ENCODE measurements at places on chromosomes 4 and X. TPM values are rescaled to one million over a fixed set of nuclear protein-coding genes. Genes with fewer than 3 reads are reported as not detected.
A peak's percentile ranks its signal among the peaks of the same experiment; 100 is the strongest.

DNA sequence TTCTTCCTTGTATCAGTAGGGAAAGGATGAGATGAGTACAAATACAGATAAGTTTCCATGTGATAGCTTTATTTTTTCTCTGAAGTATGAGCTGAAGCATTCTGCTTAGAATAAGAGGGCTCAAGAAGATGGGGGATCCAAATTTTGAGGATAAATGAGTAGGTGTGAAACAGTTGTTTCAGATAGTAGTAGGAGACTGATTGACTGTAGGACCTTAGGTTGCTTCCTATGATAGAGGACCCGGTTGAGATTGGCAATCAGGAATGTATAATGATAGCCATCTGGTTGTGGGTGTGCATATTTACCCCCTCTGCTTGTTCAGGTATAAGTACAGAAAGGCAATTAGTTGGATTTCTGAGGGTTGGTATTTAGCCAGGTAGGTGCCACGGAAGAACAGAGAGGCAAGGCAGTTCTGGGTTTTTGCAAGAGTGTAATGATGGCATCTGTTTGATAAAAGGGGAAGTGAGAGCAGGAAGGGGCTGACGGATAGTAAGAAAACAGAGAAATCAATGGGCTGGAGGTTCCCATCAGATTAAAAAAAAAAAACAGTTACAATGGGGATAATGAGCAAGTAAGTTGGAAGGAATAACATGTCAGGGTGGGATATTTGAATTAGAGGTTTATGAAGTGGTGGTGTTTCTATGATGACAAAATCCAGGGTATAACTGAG, 13.7 kb downstream of the OCRL start:
- DNase-seq: no peak

DNA sequence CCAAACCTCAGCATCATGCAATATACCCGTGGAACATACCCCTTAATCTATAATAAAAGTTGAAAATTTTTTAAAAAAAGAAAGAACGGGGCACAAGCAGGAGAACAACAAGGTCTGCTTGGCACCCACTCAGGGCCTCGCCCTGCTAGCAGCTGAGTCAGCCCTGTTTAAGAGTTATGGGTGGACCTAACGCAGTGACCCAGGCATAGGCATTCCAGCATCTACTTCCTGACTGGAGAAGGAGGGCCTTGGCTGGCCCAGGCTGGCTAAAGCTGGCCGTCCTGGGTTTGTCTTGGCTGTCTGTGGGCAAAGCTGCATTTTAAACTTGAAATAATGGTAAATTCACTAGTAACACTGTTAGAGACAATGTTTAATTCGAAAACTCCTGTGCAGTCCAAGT, 236.7 kb upstream of the PGRMC2 start:
- DNase-seq: no peak

GRCh38 chrX:149010853-149011224, 494.3 kb downstream of the IDS start:
- DNase-seq: no peak

GRCh38 chrX:134476284-134476683, 16.3 kb downstream of the HPRT1 start:
- no peak for DNase-seq

GRCh38 chr4:40173470-40173875, 23.4 kb upstream of the RHOH start:
- DNase-seq: no peak

DNA sequence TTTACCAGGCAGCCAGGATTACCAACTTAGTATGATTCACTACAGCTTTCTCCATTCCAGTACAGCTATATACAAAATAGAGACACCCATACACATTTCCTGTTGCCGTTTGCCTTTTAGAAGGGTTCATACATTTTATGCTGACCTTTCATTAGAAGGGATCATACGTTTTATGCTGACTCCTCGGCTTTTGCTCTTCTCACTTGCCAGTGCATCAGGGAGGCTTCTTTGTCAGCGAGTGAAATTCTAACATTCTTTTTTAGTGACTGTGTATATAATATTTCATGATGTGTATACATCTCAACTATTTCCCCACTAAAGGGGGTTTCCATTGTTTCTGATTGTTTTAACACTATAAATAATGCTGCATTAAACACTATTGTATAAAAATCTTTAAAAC, 552.6 kb downstream of the TRIML1 start:
- DNase-seq: no peak

DNA sequence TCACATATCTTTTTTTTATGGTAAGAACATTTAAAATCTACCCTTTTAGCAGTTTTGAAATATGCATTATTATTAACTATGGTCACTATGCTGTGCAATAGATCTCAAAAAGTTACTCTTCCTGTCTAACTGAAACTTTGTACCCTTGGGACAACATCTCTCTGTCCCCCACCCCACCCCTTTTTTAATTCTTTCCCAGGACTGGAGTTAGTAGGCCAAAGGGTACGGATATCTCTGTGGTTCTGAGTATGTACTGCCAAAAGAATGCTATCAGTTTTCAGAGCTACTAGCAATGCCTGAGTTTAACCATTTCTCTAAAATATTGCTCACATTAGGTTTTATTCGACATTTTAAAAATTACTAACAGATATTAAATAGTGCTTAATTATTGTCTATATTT, 4.7 kb upstream of the FAM241A start:
- DNase-seq: no peak

DNA sequence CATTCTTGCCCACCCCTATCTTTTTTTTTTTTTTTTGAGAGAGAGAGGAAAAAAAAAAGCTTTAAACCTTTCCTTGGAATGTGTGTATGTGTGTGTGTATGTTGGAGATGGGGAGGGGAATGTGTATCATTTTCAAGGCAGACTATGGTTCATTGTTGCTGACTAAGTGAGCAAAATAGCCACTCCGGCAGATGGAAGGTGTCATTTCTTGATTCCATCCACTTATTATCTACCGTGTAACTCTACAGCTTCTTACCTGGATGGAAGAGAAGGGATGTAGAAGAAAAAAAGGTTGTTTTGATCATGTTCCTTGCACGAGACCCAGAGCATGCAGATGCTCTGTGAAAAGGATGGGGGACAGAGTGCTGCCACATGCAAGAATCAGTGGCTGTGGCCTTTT, 5.9 kb upstream of the GK2 start:
- no peak for DNase-seq

DNA sequence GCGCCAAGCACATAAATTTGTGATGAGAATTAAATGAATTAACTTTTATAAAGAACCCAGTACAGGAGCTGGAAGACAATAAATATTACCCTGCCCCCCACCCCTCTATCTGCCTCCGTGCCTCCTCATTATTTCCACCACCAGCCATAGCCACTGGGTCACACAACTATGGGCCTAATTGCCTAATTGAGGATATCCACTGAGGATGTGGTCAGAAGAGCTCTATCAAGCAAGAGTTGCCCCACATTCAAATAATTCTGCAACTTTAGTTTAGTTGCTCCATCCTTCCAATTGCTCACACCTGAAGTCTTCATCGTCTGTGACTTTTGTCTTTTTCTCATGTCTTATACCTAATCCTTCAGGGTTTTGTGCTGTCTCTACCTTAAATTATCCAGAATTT, 9.5 kb upstream of the CXCL8 start:
- DNase-seq: no peak

DNA sequence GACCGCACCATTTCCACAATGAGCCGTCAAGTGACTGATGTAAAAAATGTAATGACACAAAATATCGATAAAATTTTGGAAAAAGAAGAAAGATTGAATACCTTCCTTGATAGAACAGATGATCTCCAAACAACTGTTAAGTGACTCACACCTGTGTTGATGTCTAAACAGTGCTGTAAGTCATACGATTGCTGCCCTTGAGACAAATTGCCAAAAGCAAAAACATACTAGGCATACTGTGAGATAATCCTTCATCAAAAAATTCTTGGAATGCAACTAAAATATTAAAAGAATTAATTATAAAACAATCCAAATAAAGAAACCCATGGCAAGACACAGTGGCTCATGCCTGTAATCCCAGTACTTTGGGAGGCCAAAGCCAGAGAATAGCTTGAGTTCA, 53.4 kb downstream of the HNRNPD start:
- no peak for DNase-seq

DNA sequence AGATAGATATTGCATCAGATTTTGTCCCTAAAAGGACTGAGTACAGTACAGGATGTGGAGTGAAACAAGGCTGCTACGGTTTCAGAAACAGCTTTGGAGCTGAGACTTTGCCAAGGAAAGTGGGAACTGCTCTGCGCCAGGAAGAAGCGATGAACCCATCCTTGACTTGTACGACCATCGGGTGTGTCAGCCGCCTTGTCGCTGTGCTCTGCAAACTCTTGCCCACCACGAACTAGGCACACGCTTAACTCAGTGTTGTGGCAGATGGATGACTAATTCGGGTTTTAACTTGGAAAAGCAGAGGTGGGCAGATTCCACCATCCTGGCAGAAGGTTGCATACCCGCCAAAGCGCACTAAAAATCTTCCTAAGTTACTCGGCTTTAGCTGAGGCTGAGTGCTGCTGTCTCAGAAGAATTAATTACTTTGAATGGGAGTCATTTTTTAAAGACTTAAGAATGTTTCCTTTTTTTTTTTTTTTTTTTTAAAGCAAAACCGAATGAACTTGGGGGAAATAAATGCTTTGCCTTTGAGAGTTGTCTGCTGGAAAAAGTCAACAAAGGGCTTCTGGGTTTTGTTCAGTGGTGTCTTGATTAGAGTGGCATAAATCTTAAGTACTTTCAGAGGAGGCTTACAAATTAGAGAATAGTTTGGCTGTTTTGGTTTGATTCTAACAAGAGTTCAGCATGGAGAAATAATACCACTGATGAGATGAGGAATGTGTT, 69.5 kb downstream of the SHROOM2 start:
- peak; percentile 45 for DNase-seq

DNA sequence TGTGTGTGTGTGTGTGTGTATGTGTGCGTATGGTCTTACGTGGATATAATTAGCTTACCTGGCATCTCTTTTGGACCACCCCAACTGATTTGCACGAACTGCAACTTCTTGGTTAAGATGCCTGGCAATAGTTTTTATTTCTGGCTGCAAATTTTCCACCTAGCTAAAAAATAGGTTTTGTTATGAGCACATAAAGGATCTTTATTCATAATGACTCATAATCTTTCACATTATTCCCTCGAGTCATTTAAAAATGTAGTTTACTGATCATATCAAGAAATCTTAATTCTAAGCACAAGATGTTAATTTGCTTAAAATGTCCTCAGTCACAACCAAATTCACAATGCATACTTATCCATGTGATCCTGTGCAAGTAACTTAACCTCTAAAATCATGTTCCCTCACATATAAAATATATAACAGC, 1.5 kb downstream of the COX18 start:
- DNase-seq: peak; percentile 5

The AFP gene
- polyA plus RNA-seq: 0.31 TPM

The FABP2 gene
- polyA plus RNA-seq: not detected

The BTK gene
- 4.2 TPM for polyA plus RNA-seq

The HS6ST2 gene
- polyA plus RNA-seq: 22.8 TPM

Data from right lung (tissue), 10 donors.